Activated CD4-positive, CD25-positive, alpha-beta regulatory T cell treated with anti-CD3 and anti-CD28 coated beads, Interleukin-2, amount 50 U/mL, for 24 hours (primary cell): ENCODE measurements at places on chromosomes 16 and 17.

- ATAC-seq, result no peak
Observed at GRCh38 chr17:76153640-76154039, 12.6 kb upstream of the FOXJ1 start.

- ATAC-seq, result no peak
Observed at GRCh38 chr16:12324152-12324551, 347.6 kb downstream of the SNX29 start.

DNA sequence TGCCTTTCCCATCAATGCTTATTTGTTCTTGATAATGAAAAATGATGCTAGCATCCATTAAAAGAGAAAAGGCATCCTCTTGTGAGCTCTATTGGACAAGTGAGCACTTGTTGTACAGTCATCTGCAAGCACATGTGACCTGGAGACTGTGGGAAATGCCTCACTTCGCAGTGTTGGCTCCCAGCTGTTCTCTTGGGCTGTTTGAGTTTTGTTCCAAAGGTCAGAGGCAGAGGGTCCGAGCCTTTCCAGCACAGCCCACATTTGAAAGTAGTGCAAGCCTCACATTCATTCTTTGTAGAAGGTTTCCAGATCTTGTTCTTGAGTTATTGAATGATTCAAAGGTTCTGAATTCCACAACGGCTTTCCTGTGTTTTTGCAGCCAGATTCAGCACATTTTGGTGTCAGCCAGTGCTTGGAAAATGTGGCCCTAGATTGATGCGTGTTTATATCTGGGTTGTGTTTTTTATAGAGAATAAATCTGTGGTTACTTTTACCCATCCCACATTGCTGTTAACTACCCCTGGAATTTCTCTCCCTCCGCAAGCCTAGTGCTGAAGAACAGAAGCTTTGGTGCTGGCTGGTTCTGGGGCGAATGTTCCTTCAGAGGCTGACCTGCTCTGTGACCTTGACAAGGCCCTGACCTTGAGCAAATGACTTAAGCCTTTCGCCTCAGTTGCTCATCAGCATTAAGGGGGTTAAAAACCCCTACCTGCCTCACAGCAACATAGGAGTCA, 49.8 kb downstream of the CDH1 start:
- no peak for ATAC-seq

DNA sequence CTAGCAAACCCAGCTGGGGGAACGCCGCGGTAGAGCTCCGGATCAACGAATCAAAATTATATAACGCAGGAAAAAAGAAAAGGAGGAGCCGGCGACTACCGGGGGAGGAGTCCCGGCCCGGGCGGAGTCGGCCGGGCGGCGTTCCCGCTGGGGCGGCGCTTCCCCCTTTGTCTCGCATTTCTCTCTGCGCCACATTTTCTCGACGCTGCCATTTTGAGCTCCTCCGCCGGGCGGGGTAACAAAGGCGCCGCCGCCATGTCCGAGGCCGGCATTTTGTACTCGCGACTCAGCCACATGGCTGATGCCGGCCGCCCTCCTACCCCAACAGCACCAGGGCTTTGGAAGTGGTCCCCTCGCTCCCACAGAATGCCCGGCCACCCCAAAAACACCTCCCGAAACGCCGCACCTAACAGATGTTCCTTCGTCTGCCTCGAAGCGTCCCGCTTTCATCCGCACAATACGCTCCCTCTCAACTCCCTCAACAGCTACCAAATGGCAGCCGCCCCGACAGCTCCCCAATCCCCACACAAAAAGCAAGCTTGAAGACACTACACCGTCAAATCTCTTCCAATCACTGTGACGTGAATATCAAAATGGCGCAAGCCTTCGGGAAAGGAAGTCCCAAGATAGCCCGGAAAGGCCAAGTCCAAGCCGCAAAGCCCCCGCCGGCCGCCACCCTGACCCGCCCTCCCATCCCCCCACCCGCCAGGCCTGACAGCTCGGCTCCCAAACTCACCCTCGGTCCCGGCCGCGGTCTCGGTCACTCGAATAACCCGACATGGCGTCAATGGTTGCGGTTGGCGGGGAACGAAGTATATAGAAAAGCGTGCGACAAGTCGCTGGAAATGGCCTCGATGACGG, 519 bp downstream of the DDX5 start:
- ATAC-seq, result peak; percentile 34

- no peak for ATAC-seq
Observed at GRCh38 chr17:15456972-15457722, 10.3 kb downstream of the CDRT4 start.

DNA sequence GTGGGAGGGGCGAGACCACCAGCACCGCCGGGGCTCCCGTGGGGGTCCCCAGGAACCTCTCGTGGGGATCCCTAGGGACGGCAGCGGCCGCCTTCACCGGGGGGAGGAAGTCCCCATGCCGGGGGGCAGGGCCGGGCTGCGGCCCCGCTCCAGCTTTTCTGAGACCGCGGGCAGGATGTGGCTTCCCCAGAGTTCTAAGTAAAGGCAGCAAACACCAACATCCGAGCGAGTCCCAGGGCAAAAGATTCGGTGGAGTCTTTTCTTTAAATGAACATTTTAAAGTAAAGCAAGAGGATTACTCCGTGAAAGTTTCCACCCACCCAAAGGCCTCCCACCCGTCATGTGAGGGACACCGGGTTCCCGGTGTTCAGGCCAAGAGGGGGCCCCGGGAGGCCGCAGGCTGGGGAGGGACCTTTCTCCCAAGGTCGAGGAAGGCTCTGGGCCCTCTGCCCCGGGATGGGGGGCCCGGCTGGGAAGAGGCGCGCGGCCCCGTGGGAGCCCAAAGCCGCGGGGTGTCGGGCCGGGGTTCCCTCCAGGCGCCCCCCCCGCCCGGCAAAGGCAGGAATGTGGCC, 137.2 kb upstream of the RPH3AL start:
- peak; percentile 57 for ATAC-seq

GRCh38 chr16:22192261-22193062, 13.6 kb upstream of the EEF2K start:
- peak; percentile 4 for ATAC-seq
